ENCODE measurements at places on chromosomes 5 and 9.

DNA sequence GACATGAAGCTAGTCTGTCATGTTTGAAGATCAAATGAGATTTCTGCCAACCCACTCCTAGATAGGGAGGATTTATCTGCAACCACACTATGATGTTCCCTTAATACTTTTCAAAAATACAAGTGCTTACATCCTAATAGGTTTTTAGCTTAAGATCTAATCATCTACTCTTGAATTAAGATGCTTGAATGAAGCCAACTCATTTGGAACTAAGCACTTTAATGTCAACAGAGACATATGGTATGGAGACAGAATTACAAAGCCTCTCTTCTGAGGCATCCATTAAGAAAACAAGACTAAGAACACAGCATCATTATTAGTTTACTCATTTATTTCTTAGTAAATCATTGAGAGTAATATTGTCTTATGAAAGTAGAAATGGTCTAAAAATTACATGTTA is 139.3 kb upstream of the NFIB start:
- no peak for DNase-seq

- DNase-seq, result no peak
Observed at GRCh38 chr5:152259702-152260101, 145.4 kb downstream of the NMUR2 start.

DNA sequence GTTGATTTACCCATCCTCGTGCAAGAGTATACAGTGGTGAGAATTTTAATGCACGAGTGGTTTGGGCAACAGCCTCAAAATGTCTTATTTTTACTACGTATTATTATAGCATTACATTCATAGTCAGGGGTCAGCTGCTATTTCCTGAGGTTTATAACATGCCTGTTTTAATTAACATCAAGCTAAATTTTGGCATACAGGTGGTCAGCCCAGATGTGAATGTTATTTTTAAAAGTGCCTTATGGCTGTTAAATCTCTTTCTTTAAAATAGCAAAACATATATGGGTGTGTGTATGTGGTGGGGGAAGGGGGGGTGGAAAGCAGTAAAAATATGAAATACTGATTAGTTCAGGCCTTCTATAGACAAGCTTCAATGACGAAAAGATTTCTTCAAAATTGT is 424.5 kb upstream of the CLINT1 start:
- no peak for DNase-seq

GRCh38 chr5:92409134-92409533 is 1026.0 kb upstream of the ARRDC3 start:
- no peak for DNase-seq

DNA sequence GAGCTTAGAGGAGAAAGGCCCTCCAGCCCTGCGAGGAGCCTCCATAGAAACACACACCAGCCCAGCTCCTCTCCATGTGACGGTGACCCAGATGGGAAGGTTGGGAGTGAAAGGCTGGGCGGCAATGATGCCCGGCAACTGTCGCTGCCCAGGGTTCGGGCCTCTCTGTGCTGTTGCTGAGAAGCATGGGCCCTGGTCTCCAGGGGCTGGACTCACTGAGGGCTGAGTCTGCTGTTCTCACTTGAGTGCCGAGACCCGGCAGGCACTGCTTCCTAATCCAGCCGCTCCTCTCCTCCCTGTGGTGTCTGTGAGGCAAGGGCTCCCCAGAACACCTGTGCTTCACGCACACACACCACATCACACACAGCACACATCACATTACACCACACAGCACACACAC is 493.6 kb downstream of the GADD45G start:
- DNase-seq, result no peak

DNA sequence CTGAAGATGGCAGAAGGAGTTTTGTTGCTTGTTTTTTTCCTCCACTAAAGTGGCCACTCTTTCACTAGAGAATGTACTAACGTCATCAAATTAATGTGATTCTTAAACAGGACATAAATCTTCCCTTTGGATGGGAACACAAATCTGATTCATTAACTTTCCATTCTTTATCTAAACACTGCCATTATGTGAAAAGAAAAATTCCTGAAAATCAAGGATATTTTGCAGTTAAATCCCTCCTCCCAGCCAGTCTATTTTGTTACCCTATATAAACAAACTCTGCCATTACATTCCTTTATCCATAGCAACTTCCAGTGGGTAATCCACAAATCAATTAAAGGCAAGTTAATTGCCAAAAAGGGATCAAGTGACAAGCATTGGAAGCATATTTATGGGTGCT is 546.5 kb downstream of the PDE4D start:
- no peak for DNase-seq

- no peak for DNase-seq
Observed at GRCh38 chr9:93268551-93269314, 84.8 kb downstream of the WNK2 start.

DNA sequence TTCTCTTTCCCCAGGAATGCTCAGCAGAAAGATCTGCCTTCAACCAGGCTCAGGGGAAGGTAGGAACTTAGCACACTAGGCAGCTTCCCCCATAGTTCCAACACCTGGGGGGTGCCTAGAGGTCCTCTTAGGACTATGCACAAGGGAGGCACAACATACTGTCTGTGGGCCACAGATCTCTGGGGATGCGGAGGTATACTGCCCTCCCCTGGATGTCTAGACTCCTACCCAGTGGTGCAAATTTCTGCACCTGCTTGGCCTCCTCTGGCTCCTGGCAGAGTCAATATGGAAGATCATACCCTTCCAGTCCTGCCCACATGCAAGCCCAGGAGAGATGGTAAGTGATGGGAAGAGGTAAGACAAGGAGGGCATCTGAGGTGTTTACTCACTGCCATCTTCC is 247.5 kb upstream of the DAPK1 start:
- DNase-seq, result no peak

DNA sequence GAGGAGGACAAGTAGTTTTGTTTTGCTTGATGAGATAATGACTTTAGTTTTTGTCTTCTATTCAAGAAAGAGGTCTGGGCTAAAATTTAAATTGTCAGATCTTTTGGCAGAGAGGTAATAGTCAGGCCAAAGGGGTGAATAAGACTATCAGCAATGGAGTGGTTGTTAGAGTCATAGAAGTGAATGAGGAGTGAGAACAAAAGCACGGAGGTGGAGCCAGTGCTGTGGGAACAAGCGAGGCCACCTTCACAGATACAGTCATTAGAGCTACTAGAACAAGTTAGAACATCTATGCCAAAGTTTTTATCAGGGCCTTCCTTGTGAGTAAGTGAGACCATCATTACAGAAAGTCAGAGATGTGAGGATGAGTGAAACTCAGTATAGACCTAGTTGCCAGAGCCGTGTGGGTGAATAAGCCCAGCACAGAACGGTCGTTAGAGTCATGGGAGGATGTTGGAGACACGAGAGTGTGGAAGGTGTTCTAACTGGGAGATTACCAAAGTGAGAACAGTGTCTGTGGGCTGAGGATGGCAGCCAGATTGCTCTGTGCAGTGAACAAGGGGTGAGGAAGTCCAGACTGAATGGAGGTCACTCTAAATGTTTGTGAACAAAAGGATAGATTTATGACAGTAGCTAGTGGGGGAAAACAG is 135.1 kb downstream of the RPS23 start:
- no peak for DNase-seq

GRCh38 chr9:87717456-87717855 is 8.5 kb upstream of the CTSL start:
- no peak for DNase-seq

DNA sequence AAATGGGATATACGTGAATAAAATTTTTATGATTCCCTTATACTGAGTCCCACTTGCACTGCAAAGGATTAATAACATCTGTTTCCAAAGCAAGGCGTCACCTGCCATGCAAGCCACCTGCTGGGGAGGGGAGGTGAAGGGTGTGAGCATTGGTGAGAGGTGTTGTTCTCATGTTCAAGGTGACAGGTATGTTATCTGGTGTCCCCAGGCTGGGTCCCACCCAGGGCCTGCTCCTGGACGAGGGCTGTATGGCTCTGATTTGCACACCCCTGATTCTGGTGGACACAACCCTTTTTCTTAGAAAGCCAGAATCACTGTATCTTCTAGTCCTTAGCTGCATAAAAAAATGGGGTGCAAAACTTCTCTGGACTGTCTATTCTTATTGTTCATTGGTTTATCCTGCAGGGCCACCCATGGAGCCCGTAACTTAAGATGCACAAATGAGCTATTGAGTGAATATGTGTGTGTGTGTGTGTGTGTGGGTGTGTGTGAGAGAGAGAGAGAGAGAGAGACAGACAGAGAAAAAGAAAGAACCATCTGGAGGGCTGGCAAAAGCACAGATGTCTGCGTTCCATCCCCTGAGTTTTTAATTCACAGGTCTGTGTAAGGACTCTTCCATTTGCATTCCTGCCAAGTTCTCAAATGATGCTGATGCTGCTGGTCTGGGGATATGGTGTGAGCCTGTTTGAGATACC is 53.7 kb downstream of the SYK start:
- DNase-seq, result no peak

DNA sequence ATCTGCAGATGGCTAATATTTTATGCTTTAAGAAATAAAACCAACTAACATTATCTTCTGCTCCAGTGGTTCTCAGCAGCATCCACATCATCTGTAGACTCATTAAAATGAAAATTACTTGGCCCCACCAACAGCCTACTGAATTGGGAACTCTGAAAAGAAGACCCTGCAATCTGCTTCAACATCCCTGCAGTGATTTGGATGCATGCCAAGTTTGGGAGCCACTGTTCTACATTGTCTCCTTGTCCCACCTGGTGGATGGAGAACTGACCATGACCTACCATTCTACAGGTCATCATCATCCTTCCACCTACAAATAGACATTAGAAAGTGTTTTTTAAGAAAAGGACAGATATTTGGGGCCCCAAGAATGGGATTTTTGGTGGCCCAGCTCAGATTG is 71.1 kb downstream of the ACER2 start:
- no peak for DNase-seq

GRCh38 chr9:38727497-38728001 is 7.6 kb upstream of the FAM240B start:
- no peak for DNase-seq

DNA sequence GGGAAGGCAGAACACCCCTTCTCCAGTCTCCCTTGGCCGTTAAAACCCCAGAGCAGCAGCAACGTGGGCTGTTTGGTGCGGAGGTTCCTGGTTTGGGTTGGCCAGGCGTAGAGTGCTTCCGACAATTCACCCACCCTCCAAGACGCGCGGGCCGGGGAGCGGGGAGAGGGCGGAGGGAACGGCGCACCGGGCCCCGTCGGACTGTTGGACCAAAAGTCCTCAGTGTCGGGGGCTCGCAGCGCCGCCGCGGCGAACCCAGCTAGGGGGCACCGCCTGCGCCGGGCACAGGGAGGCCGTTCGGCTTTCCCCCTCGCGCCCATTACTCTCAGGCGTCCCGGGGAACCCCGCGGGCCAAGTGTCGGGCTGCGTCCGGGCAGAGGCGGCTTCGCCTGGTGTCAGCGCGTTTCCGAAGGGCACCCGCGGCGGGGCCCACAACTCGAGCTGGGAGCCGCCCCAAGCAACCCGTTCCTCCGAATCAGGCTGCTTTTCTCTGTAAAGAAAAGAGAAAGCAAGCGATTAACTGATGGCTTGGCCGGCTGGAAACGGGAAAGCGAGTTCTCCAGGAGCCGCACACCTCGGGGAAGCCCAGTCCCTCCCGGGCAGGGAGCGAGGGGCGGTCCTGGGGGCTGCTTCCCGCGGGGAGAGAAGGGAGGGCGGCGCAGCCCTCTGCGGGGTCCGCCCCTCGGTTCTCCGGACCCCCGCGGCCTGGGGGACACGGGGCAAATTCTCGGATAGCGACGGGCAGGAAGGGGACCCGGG is 145.5 kb downstream of the ERCC6L2 start:
- no peak for DNase-seq

DNA sequence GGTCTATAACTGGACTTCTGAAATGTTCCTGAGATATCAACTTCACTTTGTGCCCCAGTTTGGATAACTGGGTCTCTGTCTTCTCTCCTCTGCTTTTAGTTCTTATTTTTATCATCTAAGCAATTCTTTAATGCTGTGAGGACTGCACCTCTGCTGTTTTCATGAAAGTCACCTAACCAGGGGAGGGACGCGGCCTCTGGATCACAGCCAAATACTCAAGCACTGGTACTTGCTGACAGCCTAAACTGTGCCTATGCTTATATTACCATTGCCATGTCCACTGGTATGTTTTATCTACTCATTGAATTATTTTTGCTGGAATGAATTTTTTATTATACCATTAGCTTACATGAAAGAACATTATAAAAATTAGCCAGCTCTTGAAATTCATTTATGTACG is 674.0 kb downstream of the DMRTA1 start:
- DNase-seq, result no peak

DNA sequence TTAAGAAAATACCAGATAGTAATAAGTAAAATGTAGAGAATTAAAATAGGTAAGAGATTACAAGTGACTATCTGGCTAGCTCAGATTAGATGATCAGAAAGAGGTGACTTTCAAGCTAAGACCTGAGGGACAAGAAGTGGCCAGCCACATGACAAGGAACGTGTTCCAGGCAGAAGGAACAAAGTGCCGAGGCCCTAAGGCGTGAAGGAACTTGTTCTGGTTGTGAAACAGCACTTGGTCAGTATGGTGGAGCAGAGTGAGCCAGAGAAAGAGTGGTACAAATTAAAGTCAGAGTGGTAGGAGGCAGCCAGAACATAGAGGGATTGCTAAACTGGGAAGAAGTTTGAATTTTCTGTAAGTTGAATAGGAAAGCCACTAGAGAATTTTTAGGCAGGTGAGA is 73.6 kb downstream of the ADRB2 start:
- no peak for DNase-seq

DNA sequence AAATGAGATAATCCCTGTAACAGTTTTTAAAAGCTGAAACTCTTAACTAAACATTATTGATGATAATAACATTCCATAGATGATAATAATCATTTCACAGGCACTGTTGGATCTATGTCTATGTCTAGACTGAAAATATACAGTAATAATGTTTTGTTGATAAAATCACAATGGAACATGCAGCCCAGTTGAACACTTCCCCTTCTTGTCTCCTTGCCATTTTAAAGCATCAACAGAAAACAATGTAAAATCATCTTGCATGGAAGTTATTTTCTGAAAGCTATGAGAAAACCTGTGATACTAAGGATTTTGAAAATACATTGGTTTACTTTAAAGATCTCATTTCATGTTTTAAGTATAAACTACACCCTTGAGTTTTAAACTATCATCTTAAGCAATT is 1.9 kb downstream of the GAPT start:
- no peak for DNase-seq

DNA sequence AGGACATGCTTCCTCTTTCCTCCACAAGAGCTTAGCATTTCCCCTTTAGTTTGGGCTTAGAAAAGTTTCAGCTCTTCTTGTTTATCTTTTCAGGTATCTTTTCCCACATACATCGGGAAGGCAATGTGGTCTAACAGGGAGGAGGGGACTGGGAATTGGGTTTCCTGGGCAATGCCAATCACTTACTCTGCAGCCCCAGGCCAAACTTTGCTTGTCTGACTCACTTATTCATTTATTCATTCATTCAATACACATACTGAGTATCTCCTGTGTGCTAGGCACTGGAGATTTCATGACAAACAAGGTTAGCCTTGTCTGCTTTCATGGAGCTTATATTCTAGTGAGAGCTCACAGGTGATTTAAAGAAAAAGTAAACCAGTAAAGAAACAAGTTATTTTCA is 10.7 kb upstream of the POU4F3 start:
- no peak for DNase-seq

GRCh38 chr9:106892632-106893031 is 29.7 kb downstream of the ZNF462 start:
- DNase-seq, result no peak
